ENCODE measurements at places on chromosomes 2 and 18. TPM values are rescaled to one million over a fixed set of nuclear protein-coding genes. Genes with fewer than 3 reads are reported as not detected.

The SERPINB4 gene
- total RNA-seq: 0.16 TPM

The ERICH2 gene
- not detected for total RNA-seq

The IL1B gene
- 0.42 TPM for total RNA-seq

The ANKRD62 gene
- not detected for total RNA-seq

The WIPF1 gene
- total RNA-seq: 22.7 TPM

The GPBAR1 gene
- total RNA-seq: 0.15 TPM

The DLX1 gene
- 3.9 TPM for total RNA-seq
